Stimulated activated CD4-positive, alpha-beta T cell treated with anti-CD3 and anti-CD28 coated beads, Interleukin-1b, Interleukin-23, amount 100 ng/mL, for 1 hour (primary cell): ENCODE measurements at places on chromosomes 2 and 18.

DNA sequence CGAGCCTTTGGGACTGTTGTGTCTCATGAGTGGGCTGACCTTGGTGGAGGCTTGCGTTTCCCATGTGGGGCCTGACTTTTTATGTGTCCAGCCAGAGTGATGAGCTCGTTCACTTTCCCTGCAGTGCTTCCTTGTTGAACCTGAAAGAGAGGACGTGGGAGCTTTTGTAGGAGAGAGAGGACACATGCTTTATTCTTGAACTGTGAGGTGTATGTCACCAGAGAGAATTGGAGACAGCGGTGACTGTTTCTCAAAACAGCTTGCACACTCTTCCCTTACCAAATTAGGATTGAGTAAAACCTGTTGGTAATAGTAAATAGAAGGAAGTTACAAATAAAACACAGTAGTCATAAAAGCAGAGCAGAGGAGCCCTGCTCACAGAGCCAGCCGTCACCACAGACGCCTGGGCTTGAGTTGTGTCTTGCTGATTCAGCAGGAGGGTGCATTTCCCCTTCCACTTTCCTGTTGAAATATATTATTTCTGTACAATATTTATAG, 60.7 kb downstream of the INPP4A start:
- DNase-seq = no peak

GRCh38 chr2:113910110-113910717, 20.3 kb downstream of the ACTR3 start:
- DNase-seq = peak; percentile 29

DNA sequence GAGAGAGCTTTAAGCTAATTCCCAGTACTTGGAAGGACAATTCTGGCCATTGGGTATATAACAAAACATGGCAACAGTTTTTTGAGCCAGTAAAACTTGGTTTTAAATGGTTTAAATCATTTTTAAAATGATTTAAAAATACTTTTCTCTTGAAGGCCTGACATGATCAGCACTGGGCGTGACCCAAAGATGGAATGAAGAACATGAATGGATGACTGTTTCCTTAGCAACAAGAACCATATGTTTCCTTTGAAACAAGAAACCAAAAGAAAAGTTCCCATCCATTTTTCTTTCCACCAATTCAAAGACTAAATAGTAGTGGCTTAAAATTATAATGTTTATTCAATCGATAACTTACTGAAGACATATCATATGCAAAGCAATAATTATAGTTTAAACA, 348.3 kb upstream of the FIGN start:
- no peak for DNase-seq

GRCh38 chr2:99140056-99140859, 1.2 kb upstream of the C2orf15 start:
- DNase-seq = no peak

DNA sequence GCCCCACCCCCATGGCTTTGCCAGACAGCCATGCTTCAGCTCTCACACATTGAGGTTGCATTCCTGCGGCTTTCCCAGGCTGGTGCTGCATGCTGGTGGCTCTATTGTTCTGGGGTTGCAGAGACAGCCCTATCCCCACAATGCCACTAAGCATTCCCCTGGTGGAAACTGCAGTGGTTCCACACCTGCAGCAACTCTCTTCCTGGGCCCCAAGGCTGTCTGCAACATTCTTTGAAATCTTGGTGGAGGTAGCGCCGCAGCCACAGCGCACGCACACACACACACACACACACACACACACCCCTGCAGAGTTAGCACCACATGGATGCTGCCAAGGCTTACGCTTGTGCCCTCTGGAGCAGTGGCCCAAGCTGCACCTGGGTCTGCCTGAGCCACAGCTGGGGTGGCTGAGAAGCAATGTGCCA, 21.4 kb downstream of the SFXN5 start:
- DNase-seq = no peak

GRCh38 chr18:3051718-3052410, 38.9 kb upstream of the LPIN2 start:
- DNase-seq = no peak

GRCh38 chr2:233060501-233060979, 398 bp downstream of the INPP5D start:
- DNase-seq = no peak

DNA sequence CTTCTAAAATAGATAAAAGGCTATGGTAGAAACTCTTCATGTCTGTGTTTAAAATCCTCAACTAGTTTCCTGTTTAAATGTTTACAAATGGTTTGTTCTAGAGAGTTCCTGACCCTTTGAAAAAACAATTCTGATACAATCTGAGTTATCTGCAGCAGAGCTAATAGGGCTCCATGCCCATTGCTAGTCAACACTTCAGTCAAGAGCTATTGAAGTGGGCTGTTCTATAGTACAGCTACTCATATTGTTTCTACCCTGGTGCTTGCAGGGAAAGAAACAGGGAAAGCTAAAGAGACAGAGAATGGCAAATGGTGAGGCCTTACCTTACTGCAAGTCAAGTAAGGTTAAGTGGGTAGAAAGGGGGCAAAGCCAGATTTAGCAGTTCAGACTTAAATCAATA, 112.3 kb upstream of the CAVIN2 start:
- DNase-seq = no peak

DNA sequence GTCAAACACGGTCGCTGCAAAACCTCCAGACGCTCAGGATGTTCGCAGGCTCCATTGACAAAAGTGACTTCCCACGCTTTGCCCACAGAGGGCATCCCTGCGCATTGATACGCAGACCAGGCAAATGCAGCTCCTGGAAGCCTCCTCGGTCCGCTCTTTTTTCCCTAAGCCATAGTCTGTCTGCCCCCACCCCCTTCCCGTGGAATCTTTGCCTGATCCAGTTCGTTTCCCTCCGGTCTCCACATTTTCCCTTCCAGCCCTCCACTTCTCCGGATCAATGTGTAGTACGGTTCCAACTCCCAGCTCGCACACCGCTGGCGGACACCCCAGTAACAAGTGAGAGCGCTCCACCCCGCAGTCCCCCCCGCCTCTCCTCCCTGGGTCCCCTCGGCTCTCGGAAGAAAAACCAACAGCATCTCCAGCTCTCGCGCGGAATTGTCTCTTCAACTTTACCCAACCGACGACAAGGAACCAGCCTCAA, at the start of gene DCC:
Gene DCC, plus strand, starts transcription at position 307 of the 481 bp plus-strand sequence. CDS start 591 bp downstream, outside the sequence.
- no peak for DNase-seq

- DNase-seq = no peak
Observed at GRCh38 chr2:133352719-133353118, 215.5 kb downstream of the NCKAP5 start.

DNA sequence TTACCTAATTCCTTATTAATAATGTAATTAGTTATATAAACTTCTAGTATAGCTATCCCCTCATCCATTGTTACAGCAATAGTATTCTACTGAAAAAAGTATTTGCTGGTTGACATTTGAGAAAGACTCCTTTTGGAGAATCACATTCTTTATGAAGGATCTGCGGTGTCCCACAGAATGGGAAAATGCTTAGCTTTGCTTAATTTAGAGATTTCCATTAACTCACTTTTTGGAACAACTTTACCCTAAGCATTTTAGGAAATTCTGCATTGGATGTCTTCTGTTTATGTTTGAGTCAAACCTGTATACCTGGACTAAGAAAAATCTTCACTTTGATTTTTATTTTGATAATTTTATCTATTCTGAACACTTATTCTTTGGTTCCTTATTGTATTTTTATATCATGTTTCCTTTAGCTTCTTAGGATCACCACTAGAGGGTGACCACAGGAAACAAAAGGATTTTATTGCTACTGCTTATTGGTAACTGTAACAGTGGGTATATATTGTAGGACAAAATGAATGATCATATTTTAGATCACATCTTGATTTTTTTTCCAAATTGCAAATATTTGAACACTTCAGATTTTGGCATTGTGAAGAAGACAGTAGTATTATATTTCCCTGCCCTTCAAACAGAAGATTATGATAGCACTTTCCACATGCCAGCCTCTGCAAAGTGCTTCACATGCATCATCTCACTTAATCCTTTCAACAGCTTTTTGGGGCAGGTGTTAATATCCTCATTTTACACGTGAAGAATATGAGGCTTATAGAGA, 79.6 kb downstream of the MIB1 start:
- DNase-seq = no peak

- DNase-seq = no peak
Observed at GRCh38 chr18:37282386-37283037, 283.1 kb downstream of the CELF4 start.

DNA sequence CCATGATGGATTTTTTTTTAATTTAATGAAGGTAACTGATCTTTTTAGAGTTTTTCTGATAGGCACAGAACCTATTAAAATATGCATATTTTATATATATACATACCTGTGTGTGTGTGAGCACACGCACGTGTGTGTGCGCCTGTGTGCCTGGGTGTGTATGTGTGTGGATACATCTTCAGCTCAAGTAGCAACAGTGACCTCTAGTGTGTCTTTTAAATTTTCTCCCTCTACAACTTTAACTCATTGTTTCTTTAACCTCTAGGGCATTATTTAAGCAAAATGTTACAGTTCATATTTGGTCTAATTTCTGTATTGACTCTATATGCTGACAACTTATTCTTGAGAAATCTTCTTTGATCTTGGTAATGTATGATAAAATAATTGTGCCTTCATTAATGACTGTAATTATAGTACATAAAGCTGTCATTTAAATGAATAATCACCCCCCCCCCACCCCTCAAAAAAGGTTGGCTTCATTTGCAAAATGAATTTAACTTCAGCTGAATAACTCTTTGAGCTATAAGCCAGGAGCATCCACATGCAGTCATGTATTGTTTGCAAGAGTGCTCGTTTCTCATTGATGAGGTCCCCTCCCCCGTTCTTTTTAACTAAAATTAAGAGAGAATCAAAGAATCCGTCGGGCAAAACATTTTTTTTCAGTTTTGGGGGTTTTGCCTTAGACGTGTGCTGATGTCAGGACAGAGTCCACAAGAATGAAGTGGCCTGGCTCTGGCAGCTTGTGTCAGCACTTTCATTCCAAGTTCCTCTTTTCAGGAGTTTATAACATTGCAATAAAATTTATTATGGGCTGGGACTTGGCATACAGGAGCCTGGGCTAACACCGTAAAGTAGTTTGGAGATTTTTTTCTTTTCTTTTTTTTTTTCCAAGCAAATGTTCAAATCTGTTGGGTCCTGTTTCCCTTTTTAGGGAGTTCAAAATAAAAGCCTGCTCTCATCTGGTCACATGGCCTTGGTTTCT, 80.0 kb downstream of the ETAA1 start:
- DNase-seq = no peak

GRCh38 chr2:96510931-96511595, 5.9 kb upstream of the NEURL3 start:
- no peak for DNase-seq

GRCh38 chr18:53911200-53911599, 313.3 kb downstream of the MBD2 start:
- no peak for DNase-seq

DNA sequence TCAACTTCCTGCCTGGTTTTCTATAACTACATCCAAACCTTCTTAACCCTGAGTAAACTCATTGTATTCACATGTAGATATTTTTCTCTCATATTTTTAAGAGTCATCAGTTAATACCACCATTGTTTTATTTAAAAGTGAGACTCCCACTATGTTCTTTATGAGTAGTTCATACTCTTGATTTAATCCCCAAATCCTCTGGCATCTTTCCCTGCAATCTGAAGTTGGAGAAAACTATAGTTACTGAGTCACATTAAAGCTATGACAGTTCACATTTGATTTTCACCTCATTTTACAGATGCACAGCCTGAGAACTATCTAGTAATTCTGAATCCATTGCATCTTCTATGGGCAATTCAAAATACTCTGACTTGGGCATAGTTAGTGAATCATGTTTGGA, 1358.7 kb upstream of the NRXN1 start:
- no peak for DNase-seq

DNA sequence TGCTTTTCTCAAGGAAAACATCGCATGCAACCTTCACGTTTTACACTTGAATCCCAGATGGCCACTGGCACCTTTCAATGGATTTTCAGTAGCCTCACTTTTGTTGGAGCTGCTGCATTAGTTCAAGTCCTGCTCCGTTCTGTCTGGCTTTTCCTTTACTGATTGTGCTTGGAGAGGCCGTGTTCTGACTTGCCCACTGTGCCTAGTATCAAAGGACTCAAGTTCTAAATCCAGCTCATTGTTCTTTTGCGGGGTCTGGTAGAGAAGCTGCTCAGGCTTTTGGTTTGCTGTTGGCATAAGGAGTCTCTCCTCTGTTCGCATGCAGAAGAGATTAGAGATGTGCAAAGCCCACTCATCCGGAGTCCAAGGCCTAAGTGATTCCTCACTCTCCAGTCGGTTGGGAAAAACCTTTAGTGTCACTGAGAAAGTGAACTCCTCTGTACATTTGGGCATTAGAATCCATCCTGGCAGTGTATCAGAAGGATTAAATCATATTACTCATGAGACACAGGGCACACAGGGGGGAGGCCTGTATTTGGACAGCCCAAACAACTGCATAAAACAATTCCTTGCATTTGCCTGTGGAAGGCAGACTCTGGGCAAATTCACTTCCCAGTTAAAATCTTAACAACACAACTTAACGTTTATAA, 69.7 kb downstream of the NCK2 start:
- no peak for DNase-seq

DNA sequence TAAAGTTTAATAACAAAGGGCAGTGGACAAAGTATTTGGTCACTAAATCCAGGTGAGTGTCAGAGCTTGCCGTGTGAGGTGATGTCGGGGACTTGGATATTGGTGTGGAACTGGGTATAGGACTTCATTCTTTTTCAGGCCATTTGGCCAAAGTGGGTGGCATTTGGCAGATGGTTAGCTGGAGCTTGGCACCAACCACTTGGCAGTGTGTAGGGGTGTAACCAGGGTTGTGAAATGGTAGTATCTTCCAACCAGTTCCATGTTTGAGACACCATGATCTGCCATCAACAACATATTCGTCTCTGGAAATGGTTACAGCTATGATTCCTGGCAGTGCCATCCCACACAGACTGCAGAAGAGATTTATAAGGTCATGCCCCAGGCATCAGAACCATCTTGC, 113.9 kb downstream of the CCDC85A start:
- no peak for DNase-seq

- no peak for DNase-seq
Observed at GRCh38 chr18:25230658-25231326, 121.2 kb downstream of the ZNF521 start.

DNA sequence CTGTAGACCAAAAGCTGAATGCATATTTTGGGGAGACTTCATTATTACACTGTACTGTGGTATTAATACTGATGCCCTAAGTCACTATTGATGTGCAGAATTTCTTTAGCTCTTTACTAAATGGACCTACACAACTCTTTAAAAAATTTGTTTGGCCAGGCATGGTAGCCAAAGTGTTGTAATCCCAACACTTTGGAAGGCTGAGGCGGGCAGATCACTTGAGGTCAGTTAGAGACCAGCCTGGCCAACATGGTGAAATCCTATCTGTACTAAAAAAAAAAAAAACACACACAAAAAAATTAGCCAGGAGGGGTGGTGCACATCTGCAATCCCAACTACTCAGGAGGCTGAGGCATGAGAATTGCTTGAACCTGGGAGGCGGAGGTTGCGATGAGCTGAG, 6.4 kb downstream of the TMEM182 start:
- DNase-seq = no peak
